Stimulated activated CD8-positive, alpha-beta memory T cell treated with anti-CD3 and anti-CD28 coated beads, Interleukin-4, amount 100 ng/mL, for 4 hours (primary cell): ENCODE measurements at places on chromosomes 12 and 14.

GRCh38 chr14:55758796-55759195, 178.8 kb downstream of the KTN1 start:
- no peak for DNase-seq

DNA sequence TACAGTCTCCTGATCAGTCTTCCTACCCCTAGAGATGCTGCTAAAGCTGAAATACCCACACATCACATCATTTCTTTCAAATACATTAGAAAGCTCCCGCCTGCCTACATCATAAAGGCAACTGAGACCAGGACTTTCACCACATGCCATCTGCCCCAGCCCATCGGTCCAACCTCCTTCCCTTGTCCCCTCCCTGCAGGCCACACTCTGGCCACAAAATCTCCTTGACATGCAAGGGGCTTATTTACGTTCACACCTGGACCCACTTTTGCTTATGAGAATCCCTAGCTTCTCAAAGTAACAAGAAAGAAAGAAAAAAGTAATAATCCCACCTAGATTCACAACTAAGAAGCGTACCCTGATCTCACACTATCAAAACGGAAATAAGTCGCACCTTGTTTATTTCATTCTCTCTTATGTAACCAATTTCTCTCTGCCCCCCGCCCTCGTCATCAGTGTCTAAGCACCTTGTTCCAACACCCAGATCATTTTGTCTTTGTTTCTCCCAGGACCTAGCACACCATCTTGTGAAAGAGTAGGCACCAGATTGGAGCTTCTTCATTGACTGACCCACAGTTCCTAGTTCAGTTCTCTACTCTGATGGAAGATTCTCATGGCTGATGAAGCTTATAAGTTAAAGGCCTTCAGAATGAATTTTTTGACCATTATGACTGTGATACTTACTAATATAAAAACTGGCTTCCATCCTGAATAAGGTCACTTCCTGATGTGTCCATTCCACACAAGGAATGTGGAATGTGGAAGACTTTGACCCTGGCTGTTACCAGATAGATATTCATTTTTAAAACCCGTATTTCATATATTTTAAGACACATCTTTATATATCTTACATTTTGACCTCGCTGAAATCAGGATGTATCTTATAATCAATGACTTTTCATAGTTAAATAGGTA, 7.7 kb downstream of the WSB2 start:
- DNase-seq: no peak

DNA sequence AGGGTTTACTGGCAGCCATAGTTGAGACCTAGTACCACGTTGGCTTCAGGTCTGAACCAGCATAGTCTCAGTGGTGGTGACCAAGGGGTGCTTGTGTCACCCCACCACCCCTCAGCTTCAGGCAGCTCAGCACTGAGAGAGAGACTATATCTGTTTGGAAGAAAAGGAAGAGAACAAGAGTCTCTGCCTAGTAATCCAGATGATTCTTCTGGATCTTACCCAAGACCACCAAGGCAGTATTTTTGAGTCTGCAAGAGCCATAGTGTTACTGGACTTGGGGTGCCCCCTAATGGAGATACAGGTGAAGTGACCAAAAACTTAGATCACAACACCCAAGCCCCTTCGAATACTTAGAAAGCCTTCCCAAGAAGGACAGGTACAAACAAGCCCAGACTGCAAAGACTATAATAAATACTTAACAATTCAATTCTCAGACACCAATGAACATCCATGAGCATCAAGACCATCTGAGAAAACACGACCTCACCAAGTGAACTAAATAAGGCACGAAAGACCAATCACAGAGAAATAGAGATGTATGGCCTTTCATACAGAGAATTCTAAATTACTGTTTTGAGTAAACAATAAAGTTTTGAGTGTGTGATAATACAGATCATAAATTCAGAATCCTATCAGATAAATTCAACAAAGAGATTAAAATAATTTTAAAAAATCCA, 107.0 kb downstream of the HELB start:
- DNase-seq: no peak

DNA sequence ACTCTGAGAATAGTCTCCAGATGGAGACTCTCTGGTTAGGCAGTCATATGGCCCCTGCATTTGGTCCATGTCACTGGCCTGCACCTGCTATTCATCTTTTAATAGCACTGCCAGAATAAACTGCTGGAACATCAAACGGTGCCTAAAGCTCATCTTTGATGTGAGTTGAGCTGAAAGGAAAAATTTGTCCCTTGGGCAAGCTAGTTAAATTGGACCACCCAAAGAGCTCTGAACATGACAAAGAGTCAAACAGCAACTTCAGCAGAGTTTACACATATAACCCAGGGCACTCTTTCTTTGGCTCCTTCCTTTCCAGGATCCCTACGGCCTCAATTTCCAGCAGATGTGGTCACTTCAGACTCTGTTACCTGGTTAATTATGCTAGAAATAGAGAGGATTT, 269.9 kb downstream of the RPL10L start:
- DNase-seq: no peak

DNA sequence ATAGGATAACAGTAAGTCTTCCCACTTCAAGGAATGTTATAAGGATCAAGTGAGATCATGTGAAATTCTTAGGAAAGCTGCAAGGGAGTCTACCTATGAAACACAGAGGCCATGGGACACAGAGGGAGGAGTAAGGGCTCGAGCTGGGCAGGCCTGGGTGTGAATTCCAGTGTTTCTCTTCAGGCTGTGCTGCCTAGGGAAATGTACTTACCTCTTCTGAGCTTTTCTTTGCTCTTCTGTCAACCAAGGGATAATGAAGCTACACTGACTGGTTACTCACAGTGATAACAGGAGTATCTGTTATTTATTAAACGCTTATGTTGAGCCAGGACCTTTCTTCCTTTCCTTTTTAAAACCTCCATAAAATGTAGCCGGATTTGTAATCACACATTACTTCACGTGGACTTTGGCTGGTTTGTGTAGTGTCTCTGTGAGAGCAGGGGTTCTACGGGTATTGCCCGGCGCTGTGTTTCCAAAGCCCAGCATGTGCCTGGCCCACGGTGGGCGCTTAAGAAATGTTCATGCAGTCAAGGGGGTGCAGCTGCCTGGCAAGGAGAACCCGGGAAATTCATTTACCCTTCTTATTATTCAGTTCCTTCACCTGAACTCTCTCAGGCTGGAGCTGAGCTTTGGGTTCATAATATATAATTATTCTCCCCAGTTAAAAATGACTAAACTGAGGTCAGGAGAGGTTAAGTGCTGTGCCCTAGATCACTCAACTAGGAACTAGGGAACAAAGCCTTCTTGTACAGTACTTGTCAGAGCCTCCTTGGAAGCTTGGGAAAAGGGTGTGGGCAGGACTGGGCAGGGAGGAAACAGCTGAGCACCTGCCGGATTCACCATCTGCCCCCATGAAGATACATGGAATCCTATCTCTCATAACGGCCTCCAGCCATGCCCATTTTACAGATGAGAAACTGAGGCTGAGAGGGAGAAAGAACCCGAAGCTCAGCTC, 214.2 kb downstream of the CACNA1C start:
- no peak for DNase-seq

- DNase-seq: no peak
These were observed 3.8 kb downstream of the TINF2 start for GRCh38 chr14:24238527-24239037.

GRCh38 chr12:68772714-68773113, 26.7 kb downstream of the SLC35E3 start:
- DNase-seq: no peak

DNA sequence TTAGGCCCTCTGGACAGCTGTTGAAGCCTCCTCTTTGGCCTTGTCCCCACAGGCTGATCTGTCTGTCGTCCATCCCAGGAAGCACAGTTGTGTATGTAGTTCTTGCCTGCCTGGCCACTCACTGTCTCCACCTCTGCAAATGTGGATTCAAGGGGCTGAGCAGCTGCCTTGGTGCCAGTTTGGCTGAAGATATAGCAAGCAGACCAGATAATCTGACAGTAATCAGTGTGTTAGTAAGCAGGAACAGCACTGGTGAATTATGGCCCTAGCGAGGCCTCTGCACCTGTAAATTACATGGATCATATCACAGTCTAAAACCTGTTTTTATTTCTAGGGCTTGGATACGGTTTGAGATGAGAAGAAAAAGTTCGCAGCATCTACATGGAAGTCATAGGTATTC, 282.5 kb upstream of the NOS1 start:
- DNase-seq: no peak

- DNase-seq: no peak
These were observed 495.4 kb upstream of the SEL1L start for GRCh38 chr14:82029038-82029437.

- DNase-seq: no peak
These were observed 32.8 kb downstream of the KIF26A start for GRCh38 chr14:104171029-104171697.

- DNase-seq: no peak
These were observed 902 bp downstream of the EML5 start for GRCh38 chr14:88791629-88792472.

DNA sequence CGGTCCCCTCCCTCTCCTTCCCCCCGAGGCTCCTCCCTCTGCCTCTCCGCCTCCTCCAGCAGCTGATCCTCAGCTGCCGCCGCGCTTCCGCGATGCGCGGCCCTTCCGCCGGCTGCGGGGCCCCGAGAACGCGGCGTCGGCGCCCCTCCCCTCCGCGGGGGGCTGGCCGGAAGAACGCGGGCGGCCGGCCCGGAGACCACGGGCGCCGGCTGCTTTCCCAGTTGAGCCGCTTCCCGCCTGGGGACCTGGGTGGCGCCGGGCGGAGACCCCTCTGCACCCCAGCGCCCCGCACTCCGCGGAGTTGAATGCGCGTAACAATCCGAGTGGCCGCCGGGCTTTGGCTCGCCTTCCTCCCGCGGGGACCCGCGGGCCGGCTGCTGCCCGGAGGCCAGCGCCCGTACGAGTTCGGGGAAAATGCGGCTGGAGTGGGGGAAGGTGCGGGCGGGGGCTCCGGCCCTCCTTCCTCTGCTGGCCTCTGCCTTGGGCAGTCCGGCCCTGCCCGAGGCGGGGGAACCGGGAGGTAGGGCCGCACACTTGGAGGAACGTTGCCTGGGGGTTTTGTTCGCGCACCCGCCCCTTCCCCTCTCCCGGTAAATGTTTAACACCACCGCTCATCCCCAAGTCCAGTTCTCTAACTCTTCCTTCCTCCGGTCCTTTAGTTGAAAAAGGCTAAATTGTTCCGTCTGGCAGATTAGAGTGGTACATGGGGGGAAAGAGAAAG, 393 bp upstream of the DCAF5 start:
- DNase-seq: no peak

- no peak for DNase-seq
These were observed 129.7 kb upstream of the CCND2 start for GRCh38 chr12:4143896-4144295.

DNA sequence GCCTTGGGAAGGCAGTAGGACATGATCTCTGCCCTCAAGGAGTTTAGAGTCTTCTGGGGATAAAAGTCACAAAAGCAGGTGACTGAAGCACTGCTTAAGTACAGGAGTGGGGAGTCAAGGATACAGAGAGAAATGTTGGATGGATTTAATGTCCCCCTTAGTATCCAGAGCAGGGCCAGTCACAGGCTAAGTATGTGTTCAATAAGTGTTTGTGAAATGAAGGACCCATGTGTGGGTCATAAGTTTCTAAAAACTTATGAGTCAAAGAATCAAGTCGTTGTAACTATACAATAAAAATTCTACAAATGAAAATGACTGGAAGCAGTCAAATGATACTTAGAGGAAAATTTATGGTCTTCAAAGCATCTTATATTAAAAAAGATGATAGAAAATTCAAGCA, 25.1 kb downstream of the KRT80 start:
- DNase-seq: no peak

DNA sequence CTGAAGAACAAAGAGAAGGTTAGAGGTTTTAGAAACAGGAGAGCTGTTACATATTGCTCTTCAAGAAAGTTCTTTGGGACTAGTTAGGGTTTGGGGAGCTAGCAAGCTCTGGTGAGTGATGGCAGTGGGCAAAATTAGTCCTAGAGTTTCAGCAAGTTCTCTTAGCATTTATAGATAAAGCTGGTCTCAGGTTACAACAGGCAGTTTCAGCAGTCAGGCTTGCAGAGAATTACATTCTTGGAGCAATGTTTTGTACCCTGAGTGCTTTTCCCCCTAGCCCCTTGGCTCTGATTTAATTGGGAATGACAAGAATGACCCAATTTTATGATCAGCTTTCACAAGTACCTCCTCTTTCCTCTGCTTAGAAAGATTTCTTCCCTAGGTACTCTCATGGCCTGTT, 21.4 kb upstream of the EID3 start:
- DNase-seq: no peak

GRCh38 chr12:76032043-76032981, 736 bp upstream of the PHLDA1 start:
- DNase-seq: no peak

- DNase-seq: no peak
These were observed 35.3 kb downstream of the KICS2 start for GRCh38 chr12:64186789-64187188.

GRCh38 chr14:65370801-65371248, 41.7 kb upstream of the FUT8 start:
- DNase-seq: no peak

GRCh38 chr12:124479680-124480468, 87.5 kb downstream of the NCOR2 start:
- no peak for DNase-seq

GRCh38 chr14:59131938-59132795, 56.3 kb upstream of the DAAM1 start:
- no peak for DNase-seq

DNA sequence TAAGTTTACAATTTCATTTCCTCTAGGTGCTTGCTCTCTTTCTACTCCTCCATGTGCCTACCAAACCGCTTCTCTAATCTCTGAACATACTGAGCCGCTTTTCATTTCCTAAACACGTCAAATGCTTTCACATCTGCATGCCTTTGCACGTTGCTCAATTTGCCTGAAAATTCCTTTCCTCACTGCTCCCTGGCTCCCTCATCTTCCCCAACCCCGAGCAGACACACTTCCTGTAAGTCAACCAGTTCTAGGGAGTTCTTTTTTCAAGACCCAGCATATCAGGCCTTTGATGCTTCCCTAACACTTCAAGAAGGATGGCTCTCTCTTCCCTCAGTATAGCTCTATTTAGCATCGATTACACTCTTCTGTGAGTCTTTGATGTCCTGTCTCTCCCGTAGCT, 50.3 kb downstream of the LMO3 start:
- no peak for DNase-seq

DNA sequence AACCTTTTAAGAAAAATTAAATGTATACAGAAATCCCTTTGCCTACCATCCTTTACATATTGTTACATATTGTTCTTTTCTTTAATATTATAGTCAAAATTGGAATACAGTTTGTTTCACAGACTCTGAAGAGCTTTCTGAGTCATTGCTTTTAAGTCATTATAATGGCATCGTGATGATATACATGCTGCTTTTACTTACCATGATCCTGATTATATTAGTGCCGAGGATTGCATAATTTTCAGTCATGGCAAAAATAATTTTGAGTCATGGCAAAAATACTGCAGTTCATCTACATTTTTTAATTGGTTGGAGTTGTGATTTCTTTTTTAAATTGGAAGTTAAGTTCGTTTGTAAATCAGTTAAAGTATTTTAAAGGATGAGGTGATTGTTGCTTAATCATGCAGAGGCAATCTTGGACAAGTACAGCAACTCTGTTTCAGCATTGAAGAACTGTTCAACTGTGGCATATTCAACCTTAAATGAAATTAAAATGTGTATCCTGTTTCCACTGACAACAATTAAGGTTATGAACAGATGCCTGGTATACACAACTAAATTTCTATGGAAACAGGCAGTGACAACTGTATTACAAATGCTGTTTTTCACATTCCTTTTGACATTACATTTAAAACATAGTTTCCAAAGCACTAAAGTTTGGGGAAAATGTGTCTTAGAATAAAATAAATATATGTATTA, 142.3 kb downstream of the PCNX1 start:
- no peak for DNase-seq
